ENCODE measurements at places on chromosomes 3 and 15.
A peak's percentile ranks its signal among the peaks of the same experiment; 100 is the strongest.

- no peak for DNase-seq
Observed at GRCh38 chr3:31509147-31509728, 23.5 kb upstream of the STT3B start.

GRCh38 chr3:126080970-126081369 lies 3.0 kb downstream of the SLC41A3 start:
- no peak for DNase-seq

- no peak for DNase-seq
Observed at GRCh38 chr3:49668861-49669260, 5.3 kb upstream of the APEH start.

GRCh38 chr15:100879464-100880138 lies at the start of gene ALDH1A3:
Gene ALDH1A3, plus strand, starts transcription at chr15:100879831. Its CDS starts 77 bp downstream, at chr15:100879908.
- peak; percentile 70 for DNase-seq

DNA sequence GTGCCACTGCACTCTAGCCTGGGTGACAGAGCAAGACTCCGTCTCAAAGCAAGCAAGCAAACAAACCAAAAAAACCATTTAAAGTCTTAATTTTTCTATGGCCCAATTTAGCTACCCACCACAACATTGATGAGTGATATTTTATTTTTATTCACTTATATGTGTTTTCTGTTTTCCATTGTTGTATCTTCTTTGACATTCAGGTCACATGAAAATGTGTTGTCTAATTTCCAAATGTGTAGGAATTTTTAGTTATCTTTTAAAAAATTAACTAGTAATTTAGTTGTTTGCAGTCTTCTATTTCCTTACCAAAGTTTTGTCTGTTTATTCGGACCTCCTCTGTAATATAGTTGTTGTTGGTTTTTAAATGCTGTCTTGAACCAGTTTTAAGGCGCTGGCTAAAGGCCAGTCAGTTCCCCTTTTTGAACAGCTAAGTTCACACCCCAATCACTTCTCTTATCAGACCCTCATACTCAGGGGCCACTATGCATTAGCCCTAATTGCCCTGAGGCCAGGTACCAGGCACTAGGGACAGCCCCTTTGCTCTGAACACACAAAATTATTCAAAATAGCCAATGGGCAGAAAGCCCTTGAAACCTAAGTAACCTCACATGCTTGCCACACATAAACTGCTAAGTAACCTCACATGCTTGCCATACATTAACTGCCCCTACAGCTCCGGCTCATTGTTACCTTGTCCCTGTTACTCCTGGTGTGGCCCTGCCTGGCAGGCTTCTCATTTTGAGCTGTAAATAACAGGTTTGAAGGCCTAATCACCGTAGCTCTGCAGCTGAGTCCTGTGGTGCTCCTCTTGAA lies 4.3 kb upstream of the CCR4 start:
- no peak for DNase-seq

DNA sequence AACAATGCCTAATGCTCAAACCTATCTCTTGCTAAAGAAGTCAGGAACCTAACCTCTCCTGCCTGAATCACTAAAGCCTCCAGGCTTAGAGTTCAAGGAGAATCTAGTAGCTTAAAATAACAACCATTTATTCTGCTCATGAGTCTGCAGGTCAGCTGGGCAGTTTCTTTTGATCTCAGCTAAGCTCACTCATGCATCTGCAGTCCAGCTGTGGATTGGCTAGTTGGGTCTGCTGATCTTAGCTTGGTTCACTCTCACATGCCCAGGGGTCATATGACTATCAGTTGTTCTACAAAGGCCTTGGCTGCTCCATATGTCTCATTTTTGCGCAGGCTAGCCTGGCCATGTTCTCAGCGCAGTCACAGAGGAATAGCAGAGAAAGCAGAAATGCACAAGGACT lies 109.2 kb upstream of the STT3B start:
- DNase-seq, result peak; percentile 60

DNA sequence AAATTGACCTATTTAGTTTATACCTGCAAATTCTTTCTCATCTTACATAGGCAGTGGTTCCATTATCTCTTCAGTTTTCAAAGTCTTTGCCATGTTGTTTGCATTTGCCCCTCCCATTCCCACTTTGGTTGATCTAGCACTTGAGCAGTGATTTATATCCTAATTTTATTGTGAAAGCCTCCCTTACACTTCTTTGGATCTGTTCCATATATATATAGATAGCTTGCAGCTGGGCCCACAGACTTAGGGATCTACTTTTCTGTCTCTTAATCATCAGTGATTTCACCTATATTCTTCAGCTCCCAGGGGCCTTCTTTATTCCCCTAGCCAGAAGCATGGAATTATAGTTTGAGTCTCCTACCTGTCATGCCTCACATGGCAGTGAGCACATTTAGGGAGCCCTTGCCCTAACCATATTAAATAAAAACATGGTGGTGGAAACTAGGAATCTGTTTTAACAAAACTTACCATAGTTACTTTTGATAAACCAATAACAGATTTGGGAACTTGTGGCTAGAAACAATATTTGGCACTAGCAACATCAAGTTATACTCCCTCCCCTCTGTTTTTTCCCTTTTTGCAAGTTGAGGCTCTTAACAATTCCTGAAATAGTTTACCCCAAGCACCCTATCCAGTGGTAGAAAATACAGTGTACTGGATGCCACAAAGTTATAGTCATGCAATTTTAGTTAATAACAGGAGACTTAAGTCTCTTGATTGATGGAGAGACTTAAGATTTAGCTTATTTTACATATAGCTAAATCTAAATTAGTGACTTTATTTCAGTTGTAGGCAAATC lies 41.7 kb downstream of the ARIH1 start:
- DNase-seq, result peak; percentile 71

DNA sequence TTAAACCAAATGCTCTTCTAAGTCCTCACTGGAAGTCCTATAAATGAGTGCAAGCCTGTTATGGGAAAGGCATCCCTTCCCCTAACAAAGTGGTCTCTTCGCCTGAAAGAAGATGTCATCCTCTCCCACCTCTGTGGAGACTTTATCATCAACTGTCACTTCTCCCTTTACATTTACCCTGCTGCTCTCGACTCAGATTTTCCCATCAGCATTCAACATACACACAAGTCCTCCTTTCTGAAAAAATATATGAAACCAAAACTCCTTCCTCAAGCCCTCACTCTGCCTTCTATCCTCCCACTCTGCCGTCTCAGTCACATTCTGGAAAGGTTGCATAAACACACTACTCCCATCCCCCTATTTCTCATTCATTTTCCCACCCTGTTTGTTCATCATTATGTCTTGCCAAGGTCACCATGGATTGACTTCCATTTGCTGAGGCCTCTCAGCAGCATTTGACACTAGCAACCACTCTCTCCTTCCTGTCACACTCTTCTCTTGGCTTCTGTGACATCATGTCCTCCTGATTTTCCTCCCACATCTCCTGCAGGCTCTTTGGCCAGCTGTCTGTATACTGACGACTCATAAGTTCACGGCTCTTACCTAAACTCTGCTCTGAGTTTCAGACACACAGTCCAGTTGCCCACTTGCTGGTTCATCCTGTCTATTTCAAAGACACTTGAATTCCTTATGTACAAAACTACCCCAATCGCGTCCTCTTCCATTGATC lies 70.3 kb upstream of the SMAD3 start:
- DNase-seq, result peak; percentile 57

DNA sequence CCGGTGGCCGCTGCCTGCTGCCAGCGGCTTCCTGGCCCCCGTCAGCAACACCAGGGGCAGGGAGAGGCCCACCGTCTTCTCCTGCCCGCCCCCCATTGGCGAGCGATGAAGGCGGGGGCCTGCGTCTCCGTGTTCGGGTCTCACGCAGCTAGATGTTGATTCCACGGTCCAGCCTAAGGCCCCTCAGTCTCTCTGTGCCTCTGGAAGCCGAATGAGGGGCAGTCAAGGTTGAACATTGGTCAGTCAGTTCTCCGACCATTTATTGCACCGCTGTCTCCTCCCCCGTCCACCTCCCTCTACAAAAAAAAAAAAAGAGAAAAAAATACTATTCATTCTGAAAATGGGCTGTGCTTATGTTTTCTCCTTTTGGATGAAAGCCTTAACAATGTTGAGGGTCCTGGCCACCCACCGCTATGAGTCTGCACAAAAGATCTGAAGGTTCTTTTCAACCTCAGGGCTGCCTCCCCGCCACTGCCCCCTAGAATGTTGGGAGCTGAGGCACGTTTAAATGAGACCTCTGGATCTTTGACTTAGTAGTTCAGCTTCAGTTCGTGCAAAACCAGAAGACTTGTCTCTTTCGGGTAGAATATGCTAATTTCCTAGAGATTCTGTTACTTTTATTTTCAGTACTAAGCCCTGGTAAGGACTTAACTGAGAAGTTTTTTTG lies 736 bp downstream of the IREB2 start:
- peak; percentile 52 for DNase-seq

- DNase-seq, result peak; percentile 71
Observed at GRCh38 chr15:70060993-70061305, 36.8 kb downstream of the TLE3 start.

GRCh38 chr3:46059432-46059831 lies 32.1 kb upstream of the XCR1 start:
- DNase-seq, result no peak

- DNase-seq, result no peak
Observed at GRCh38 chr3:25480811-25481210, 52.7 kb downstream of the RARB start.

DNA sequence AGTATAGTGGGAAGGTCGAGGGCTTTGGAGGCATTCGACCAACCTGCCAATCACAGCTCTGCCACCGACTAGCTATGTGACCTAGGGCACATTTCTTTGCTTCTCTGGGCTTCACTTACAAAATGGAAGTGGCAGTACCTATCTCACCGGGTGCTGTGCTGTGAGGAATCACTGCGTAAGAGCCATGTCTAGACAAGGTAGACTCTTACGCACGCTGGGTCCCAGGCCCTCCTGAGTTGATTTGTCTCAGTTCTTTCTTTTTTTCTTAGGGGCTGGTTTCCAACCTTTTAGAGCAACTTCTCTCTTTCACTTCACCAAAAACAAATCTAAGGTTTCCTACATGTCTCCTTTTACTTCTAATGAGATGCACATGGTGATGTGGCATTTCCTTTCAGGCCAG lies 18.8 kb downstream of the CA12 start:
- DNase-seq, result no peak

GRCh38 chr15:81286621-81287121 lies 37.3 kb downstream of the STARD5 start:
- DNase-seq, result no peak

- no peak for DNase-seq
Observed at GRCh38 chr3:42900226-42901072, 5.5 kb upstream of the ZNF662 start.

- DNase-seq, result no peak
Observed at GRCh38 chr15:65091946-65092770, 15.6 kb downstream of the KBTBD13 start.

All from fibroblast of lung (primary cell).